ENCODE measurements at places on chromosomes 4 and X.
A peak's percentile ranks its signal among the peaks of the same experiment; 100 is the strongest.

DNA sequence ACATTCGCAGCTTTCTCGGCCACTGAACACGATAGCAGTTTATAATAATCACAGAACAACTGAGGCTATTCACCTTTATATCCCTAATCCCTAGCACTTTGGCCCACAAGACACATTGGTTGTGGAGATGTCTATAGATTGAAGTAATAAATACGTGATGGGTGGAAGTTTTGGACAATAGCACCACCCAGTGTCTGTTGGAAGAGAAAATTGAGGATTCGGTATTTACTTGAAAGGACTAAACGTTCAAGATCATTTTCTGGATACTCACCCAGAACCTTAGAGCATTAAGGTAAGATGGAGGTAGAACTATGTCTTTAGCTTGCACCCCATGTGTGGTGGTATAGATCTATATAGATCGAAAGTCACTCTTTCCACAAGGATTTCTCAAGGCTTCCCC lies 787 bp upstream of the TMSB15A start:
- DNase-seq: no peak

DNA sequence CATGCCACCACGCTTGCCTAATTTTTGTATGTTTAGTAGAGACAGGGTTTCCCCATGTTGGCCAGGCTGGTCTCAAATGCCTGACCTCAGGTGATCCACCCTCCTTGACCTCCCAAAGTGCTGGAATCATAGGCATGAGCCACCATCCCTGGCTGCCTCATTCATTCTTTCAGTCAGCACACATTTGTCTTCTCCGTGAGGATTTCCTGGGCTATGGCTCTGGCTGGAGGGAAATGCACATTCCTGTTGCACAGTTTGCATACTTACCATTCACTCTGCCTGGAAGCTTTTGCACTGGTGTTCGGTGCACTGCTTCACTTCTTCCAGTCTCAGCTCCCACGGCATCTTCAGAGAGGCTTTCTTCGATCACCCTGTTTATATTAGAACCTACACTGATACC lies 267.8 kb downstream of the STIM2 start:
- DNase-seq: no peak

- DNase-seq: no peak
Measured at GRCh38 chr4:17771284-17771908, 10.0 kb downstream of the FAM184B start.

- no peak for DNase-seq
Measured at GRCh38 chrX:46913667-46914066, 1.4 kb downstream of the JADE3 start.

DNA sequence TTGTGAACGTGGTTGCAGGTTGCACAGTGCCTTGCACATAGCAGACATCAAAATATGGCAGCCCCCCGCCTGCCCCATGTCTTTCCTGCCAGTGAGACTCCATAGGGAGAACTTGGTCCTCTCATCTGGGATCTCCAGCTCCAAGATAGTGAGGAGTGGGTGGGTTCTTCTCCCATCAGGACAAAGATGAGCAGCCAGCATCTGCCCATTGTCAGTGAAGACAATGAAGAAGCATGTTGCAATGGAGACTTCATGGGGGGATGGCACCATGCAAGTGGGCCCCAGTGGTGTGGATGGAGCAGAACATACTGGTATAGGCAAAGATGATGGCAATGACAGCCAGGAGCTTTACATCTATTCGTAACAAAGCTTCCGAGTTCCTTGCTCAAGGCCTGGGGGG lies 80.2 kb downstream of the STARD8 start:
- no peak for DNase-seq

DNA sequence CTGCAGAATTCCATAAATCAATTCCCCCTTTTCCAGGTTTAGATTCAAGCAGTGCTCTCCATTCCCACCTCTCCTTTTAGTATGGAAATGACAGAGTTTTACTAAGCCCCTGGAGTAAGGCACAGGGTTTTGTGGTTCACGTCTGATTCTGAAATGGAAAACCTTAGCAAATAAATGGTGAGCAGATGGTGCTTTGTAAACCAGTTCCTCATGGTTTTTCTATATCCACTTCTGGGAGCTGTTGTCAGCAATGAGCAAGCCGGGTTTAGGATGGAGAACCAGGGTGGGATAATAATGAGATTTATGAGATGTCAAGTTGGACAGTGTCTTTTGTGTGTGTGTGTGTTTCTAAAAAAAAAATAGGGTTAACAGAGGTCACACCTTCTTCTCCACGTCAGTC lies 113.8 kb upstream of the RBPJ start:
- DNase-seq: no peak

- DNase-seq: no peak
Measured at GRCh38 chr4:54626113-54626512, 31.6 kb upstream of the KIT start.

- no peak for DNase-seq
Measured at GRCh38 chr4:84176016-84176415, 323.1 kb downstream of the NKX6-1 start.

- no peak for DNase-seq
Measured at GRCh38 chr4:137851435-137851834, 319.1 kb upstream of the PCDH18 start.

DNA sequence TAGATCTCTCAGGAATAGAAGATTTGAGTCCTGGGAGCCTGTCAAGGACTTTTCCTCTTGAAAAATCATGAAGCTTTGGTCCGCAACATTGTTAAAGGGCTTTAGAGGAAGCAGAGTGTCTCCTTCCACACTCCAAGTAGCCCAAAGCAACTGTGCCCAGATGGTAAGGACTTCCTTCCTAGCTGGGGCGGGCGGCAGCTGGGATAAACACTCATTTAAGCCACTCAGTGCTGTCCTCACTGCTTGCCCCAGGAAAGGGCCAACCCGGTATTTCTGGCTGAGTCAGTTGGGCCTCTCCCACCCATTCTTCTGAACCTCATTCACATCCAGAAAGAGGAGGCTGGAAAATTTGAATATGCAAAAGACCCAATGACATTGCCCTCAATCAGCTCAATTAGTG lies 144.3 kb downstream of the CHIC2 start:
- no peak for DNase-seq

DNA sequence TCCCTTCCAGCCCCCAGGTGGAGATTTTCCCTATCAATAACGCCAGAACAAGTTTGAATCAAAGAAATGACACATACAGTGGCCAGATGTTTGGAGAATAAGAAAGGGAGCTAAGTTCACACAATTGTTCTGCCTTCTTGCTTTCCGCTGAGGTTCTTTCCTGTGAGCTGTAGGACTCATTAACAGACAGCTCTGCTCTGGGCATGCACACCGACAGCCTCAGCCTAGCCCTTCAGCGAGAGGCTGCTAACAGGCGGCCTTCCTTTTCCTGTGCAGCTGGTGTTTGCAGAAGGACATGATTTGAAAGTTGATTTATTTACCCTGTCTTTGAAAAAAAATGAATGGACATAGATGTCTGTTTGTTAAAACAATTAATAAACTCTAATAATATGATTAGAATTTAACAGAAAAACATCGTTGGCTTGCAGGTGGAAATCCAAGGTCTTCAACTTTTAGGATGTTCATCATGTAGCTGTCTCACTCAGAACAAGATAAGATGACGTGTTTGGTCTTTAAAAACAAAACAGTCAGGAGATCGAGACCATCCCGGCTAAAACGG lies 183.3 kb downstream of the KDR start:
- peak; percentile 14 for DNase-seq

DNA sequence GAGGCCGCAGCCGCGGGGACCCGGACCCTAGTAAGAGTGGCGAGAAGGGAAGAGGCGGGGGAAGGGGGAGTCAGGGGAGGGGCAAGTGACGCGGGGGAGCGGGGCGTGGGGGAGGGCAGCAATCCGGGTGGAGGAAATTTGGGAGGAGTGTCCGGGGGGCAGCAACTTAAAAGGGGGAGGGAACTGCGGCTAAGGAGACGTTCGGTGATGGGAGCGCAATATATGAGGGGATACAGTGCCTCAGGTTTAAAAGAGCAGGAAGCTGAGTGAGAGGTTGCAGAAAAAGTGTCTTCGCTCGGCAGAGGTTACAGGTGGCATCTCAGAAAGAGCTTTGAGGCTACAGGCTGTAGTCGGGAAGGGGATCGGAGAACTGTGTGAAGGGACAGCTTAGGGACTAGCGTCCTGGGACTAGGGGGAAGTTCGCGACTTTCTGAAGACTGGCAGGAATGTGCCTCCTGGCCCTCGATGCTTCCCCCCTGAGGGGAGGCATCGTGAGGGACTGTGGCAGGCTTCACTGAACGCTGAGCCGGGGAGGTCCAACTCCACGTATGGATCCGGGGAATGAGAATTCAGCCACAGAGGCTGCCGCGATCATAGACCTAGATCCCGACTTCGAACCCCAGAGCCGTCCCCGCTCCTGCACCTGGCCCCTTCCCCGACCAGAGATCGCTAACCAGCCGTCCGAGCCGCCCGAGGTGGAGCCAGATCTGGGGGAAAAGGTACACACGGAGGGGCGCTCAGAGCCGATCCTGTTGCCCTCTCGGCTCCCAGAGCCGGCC lies 519 bp downstream of the FOXO4 start:
- no peak for DNase-seq

DNA sequence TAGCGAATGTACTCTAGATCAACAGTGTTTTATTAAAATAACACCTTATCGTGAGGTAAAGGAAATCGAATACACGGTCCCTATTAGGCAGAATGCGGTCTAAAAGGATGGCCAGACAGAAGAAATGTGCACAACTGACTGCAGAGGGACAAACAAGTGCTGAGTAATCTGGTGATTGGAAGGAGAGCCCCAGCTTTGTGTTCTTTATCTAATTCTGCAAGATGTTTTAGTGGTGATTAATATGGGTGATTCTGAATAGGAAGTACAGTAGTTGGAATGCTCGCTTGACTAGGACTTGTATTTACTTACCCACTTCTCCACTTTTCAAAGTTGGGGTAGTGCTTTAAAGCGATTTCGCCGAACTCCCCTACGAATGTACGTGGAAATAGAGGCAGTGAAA lies 1.2 kb downstream of the WDR44 start:
- DNase-seq: no peak

Data from activated effector memory CD4-positive, alpha-beta T cell treated with Interleukin-2 at 50 U/mL for 16 hours (primary cell).